Suprapubic skin (tissue), 4 donors: ENCODE measurements at places on chromosomes 4 and X. TPM values are rescaled to one million over a fixed set of nuclear protein-coding genes. Genes with fewer than 3 reads are reported as not detected.
A peak's percentile ranks its signal among the peaks of the same experiment; 100 is the strongest.

DNA sequence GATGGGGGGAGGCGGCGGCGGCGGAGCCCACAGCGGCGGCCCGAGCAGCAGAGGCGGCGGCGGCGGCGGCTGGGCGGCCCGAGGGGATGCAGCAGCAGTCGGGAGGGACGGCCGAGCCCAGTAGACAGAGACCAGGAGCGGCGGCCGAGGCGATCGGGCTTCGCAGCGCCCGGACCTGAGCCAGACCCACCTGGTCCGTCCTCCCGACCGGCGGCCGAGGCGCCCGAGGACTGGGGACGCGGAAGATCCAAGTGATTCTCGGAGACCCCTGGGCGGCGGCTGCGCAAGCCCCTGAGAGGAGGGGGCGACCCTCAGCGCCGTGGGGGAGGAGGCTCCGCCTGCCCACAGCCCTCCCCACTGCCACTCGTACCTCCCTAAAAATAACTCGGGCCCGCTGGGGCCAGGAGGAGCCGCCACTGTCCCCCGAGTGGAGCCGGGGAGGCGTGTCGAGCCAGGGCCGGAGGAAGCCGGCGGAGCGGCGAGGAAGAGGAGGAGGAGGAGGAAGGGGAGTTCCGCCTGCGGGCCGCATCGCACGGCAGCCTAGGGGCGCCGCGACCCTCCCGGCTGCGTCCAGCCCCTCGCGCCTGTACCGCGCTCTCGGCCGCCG is 608 bp downstream of the RAPGEF2 start:
- peak; percentile 76 for DNase-seq

DNA sequence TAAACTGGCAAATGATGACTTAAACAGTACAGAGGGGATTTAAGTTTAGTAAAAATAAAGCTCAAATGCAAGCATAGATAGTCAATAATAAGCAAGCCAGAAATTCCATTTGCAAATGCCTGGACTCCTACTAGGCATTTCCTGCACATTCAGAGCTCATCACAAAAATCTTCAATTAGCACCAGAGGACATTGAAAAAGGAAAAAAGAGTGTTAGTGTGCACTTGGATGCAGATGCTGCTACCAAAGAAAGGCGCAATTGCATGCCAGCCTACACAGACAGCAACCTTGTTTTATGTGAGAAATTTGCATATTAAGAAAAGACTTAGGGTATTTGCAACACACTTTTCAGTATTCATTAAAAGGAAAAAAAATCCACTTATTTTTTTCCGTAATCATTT is 282.1 kb downstream of the GRIA2 start:
- DNase-seq = no peak

DNA sequence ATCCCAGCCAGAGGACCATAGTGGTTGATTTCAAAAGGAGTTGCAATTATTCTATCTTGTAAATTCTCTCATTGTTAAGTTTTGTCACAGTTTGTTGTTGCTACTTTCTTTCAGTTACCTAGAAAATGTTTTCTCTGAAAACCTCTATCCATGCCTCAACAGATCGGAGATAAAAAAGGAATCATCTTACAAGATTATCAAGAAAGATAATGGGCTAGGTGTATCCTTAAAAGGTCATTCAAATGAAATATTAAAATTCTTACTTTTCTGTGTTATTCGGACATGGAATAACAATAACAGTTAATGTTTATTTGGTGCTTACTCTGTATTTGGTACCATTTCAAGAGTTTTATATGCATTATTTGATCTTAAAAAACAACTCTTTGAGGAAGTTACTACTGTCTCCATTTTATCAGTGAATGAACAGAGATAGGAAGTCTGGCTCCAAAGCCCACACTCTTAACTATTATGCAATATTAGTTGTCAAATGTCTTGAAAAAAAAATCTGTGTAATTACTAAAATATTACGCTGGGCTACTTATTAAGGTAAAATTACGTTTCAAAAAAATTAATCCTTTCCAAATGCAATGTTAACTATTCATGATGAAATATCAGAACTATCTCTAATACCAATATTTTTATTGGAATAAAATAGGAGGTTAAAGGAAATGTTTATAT is 97.5 kb downstream of the SNCA start:
- no peak for DNase-seq

- no peak for DNase-seq
Measured at GRCh38 chrX:40418146-40418812, 162.5 kb upstream of the ATP6AP2 start.

GRCh38 chr4:5510504-5510903 is 197.9 kb downstream of the EVC2 start:
- no peak for DNase-seq

DNA sequence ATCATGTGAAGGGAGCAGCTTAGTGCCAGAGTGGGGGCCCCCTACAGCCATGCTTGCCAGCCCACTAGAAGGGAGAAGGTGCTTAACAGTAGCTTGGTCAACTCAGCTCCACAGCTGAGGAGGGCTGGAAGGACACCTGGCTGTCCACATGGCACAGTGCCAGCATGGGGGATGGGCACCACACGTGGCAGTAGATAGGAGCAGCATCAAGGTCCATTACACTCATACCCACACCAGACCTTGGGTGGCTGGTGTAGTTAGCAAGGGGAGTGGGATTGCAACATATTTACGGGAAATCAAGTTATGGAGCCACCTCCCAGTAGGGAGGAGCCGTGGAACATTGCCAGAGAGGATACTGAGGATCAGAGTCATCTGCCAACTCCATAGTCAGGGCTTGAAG is 37.9 kb upstream of the SLC4A4 start:
- DNase-seq = no peak

- DNase-seq = no peak
Measured at GRCh38 chr4:32798471-32799159, 2078.4 kb downstream of the PCDH7 start.

DNA sequence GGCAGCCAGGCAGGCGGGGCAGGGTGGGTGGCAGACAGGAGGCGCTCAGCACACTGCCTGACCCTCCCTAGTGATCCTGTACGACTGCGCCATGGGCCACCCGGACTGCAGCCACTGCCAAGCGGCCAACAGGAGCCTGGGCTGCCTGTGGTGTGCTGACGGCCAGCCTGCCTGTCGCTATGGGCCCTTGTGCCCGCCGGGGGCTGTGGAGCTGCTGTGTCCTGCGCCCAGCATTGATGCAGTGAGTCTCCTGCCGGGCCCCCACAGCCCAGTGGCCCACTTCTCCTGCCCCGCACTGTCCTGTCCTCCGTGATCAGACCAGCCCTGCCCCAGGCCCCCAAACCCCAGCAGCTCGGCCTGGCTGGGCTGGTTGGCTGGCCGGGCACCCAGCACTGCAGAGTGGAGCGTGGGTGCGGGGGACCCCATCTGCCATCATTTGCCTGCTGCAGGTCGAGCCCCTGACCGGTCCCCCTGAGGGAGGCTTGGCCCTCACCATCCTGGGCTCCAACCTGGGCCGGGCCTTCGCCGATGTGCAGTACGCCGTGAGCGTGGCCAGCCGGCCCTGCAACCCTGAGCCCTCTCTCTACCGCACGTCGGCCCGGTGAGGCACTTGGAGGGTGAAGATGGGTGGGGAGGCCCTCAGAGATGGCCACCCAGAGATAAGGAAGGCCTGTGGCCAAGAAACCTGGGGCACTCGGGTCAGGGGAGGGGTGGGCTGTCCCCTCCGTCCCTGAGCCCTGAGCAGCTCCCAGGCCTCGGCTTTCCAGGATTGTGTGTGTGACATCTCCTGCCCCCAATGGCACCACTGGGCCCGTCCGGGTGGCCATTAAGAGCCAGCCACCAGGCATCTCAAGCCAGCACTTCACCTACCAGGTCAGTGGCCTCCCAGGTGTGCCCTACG is 7.6 kb downstream of the PLXNB3 start:
- peak; percentile 60 for DNase-seq

PNMA6A gene
- total RNA-seq = 0.32 TPM

ADAM29 gene
- total RNA-seq = not detected

ANXA3 gene
- 19.2 TPM for total RNA-seq
